T1000 (cell line): ENCODE measurements at places on chromosomes 5 and 9.
A peak's percentile ranks its signal among the peaks of the same experiment; 100 is the strongest.

GRCh38 chr5:67344870-67345269, 148.3 kb upstream of the CD180 start:
- DNase-seq: no peak

- no peak for DNase-seq
Observed at GRCh38 chr9:89356782-89357181, 38.5 kb downstream of the SECISBP2 start.

- DNase-seq: no peak
Observed at GRCh38 chr5:62042007-62042406, 264.0 kb upstream of the KIF2A start.

DNA sequence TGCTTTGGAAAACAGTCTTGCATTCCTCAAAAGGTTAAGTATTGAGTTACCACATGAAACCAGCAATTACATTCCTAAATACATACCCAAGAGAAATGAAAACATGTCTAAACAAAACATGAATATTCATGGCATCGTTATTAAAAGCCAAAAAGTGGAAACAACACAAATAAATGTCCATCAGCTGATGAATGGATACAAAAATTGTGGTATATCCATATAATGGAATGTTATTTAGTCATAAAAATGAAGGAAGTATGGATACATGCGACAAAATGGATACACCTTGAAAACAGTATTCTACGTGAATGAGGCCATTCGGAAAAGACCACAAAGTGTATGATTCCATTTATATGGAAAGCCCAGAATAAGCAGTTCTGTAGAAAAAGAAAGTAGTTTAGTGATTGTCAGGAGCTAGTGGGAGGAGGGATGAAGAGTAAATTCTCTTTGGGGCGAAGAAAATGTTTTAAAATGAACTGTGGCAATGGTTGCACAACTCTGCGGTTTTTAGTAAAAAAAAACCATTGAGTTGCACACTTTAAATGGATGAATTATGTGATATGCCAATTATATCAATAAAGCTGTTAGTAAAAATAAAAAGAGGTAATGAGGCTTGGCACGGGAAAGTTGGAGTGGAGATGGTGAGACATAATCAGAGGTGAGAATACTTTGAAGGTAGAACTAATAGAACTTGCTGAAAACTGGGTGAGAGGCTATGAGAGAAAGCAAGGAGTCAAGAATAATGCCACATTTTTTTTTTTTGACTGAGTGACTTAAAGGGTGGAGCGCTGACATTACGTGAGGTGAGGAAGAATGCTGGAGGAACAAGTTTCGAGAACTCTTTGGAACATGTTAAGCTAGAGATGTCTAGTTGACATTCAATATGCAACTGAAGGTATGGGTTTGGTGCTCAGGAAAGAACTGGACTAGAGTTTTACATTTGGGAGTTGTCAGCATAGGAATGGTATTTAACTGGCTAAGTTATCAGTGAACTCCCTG, 194.9 kb upstream of the ZNF608 start:
- no peak for DNase-seq

- DNase-seq: no peak
Observed at GRCh38 chr5:144102361-144102760, 68.1 kb downstream of the YIPF5 start.

DNA sequence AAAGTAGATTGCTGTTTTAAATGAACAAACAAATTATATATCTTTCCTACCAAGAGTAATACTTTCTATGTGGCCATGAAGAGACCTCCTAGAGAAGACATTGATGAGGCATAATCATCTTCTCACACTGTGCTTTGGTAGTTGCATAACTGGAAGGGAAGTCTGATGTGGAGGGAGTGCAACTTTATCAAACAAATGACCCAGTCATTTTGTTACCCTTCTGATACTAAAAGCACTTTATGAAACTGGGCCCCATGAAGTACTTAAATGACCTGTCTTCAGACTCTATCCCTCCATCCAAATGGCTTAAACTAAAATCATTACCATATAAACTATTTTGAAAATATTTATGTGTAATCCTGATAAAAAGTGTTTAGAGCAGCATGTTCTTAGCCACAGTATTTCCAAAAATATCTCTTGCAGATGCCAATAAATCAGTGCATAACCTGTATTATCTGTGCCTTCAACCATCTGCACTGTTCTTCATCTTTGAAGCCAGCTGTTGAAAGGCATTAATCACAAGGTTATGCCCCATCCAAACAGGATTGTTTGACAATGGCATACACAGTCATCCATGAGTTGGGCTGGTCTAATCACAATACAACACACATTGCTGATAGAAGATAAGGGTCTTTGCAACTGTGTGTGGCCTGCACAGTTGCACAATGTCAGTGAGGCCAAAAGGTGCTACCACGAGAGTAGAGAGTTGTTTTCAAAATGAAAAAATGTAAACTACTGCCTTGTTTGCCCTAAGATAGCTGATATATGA, 31.9 kb upstream of the MIER3 start:
- DNase-seq: no peak

- DNase-seq: peak; percentile 1
Observed at GRCh38 chr5:169213479-169213878, 87.5 kb downstream of the SLIT3 start.

- no peak for DNase-seq
Observed at GRCh38 chr5:57009811-57010210, 57.9 kb upstream of the MIER3 start.

GRCh38 chr5:77339337-77339890, 128.9 kb downstream of the PDE8B start:
- no peak for DNase-seq

GRCh38 chr9:128946571-128947276, 679 bp downstream of the DOLK start:
- DNase-seq: no peak

DNA sequence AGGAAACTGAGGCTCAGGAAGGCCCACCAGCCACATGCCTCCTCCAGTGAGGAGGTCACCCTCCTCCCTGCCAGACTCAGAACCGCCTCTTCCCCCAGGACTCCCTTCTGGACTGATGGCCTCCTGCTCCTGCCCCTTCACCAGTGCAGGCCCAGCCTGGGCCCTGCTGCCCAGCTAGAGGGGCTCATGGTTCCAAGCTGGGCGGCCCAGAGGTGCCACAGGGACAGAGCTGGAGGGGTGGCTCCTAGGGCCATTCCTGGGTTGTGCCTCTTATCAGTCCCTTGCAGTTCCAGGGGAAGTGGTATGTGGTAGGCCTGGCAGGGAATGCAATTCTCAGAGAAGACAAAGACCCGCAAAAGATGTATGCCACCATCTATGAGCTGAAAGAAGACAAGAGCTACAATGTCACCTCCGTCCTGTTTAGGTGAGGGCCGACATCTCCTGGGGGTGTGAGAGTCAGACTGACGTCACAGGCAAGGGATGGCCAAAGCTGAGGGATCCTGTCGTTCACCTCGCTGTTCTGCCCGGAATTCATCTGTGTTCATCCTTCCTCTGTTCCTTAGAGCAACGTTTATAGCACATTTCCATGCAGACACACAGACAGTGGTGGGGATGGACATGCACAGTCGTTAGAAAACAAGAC, 819 bp downstream of the LCN2 start:
- no peak for DNase-seq

- no peak for DNase-seq
Observed at GRCh38 chr5:110716247-110717245, 9.9 kb downstream of the TMEM232 start.

GRCh38 chr9:104836235-104836634, 72.3 kb downstream of the NIPSNAP3B start:
- no peak for DNase-seq

GRCh38 chr9:12094046-12094445, 599.1 kb upstream of the TYRP1 start:
- DNase-seq: no peak

GRCh38 chr5:5335700-5336264, 86.7 kb upstream of the ICE1 start:
- no peak for DNase-seq

- no peak for DNase-seq
Observed at GRCh38 chr9:107606149-107606790, 116.7 kb upstream of the KLF4 start.

- no peak for DNase-seq
Observed at GRCh38 chr9:63859475-63860215, 1425.4 kb downstream of the FOXD4L5 start.
